ENCODE measurements at places on chromosomes 1 and 21.

- DNase-seq = no peak
Measured at GRCh38 chr1:5480906-5481305, 511.3 kb downstream of the NPHP4 start.

- no peak for DNase-seq
Measured at GRCh38 chr1:10612436-10613160, 137.8 kb downstream of the PEX14 start.

DNA sequence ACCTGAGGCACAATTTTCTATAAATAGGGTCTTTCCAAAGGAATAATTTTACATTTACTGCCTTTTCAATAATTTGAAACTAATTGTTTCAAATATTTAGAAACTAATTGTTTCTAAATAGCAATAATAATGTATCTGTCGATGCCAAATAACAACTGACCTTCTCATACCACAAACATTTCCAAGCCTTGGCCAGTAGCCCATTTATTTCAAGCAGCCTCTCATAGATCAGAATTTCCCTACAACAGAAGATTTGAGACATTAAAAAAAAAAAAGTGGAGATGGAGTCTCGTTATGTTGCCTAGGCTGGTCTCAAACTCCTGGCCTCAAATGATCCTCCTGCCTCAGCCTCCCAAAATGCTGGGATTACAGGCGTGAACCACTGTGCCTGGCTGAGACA lies 2.1 kb upstream of the GFI1 start:
- no peak for DNase-seq

GRCh38 chr1:117674521-117675400 lies 68.9 kb downstream of the TENT5C start:
- DNase-seq = peak; percentile 47

GRCh38 chr1:219171192-219171935 lies 2.3 kb upstream of the LYPLAL1 start:
- no peak for DNase-seq

DNA sequence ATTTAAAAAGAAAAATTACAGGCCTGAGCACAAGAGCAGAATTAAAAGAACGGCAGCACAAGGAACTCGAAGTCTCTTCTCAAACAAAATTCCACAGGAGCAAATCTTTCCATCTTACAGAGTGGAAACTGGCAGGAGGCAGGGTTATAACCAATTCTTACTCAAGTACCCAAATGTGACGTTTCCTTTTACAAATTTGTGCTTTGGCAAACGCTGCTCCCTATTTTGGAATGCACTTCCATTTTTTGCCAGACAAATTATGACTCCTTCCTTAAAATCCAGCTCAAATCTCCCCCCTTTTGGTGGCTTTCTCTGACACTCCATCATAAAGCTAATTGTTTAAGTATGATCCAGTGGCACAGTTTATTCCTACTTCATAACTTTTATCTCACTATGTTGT lies 7.8 kb downstream of the ERI3 start:
- DNase-seq = no peak

GRCh38 chr1:226486161-226486560 lies 62.4 kb upstream of the STUM start:
- DNase-seq = no peak

GRCh38 chr1:155122308-155122707 lies 5.4 kb upstream of the EFNA1 start:
- DNase-seq = no peak

DNA sequence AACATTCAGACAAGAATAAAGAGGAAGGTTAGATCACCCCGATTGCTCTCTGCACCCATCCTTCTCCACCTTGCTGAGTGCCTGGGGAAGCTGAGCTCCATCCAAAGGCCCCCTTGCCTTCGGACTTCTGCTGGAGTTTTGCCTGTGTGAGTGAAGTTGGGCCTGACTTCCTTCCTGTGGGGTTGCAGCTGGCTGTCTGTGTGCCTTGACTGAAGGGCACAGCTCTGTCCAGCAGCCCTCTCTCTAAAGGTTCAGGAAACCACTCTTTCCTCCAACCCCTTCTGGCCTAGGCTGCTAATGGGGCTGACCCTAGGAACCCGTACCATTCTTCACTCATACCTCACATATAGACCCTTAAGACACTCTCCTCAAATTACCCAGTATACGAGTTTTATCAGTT lies 173.4 kb upstream of the HMCN1 start:
- DNase-seq = no peak

DNA sequence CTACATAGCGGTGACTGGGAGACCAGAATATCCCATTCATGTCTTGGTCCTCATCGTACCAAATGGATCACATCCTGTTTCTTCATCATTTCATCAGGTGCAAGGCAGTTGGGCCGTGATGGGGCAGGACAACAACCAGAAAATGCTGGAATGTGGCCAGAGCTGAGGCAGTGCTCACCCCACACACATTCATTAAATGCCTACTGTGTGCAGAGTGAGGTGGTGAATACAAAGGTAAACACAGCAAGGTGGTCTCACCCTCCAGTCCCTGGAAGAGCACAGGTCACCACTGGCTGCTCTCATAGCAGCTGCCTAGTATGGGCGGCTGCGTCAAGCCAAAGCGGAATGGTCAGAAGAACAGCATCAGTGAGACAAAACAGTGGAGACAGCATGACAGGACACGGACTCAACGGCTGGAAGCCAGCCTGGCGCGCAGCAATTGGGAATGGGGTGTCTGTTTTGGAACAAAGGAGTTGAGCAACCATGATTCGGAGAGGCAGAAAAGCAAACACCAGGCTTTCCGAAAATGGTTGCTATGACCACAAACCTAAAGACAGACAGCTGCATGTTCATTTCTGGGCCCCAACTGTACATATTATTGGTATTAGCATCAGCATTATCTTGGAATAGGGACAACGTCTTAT lies 5.6 kb upstream of the ADAMTSL4 start:
- no peak for DNase-seq

GRCh38 chr1:36284061-36284460 lies 22.1 kb upstream of the SH3D21 start:
- no peak for DNase-seq

DNA sequence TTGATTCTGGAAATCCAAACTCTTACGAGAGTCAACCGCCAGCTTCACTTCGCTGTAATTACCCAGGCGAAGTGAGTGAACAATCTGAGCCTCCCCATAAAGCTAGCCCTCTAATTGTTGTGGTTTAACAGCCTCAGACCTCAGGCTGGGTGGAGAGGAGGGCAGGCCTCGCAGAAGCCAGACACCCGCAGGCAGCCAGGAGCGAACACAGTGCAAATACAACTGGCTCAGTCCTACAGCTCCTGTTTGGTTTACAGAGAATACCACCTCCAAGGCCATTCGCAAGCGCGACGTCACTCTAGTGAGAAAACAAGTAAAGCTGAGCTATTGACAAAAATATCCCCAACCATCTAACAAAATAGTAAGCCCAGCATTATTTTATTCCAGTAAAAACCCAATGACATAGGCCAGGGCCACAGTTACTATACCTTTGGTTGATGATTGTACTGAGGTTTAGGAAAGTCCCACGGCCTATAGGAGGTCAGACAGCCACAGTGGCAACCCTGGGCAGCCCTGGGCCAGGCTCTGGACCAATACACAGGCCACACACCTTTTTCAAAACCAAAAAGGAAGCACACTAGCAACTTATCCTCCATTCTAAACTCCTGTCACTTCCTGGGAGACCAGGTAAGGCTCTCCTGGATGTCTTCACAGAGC lies 163.3 kb downstream of the ETS2 start:
- DNase-seq = no peak

- DNase-seq = no peak
Measured at GRCh38 chr1:68320349-68320748, 88.0 kb upstream of the WLS start.

DNA sequence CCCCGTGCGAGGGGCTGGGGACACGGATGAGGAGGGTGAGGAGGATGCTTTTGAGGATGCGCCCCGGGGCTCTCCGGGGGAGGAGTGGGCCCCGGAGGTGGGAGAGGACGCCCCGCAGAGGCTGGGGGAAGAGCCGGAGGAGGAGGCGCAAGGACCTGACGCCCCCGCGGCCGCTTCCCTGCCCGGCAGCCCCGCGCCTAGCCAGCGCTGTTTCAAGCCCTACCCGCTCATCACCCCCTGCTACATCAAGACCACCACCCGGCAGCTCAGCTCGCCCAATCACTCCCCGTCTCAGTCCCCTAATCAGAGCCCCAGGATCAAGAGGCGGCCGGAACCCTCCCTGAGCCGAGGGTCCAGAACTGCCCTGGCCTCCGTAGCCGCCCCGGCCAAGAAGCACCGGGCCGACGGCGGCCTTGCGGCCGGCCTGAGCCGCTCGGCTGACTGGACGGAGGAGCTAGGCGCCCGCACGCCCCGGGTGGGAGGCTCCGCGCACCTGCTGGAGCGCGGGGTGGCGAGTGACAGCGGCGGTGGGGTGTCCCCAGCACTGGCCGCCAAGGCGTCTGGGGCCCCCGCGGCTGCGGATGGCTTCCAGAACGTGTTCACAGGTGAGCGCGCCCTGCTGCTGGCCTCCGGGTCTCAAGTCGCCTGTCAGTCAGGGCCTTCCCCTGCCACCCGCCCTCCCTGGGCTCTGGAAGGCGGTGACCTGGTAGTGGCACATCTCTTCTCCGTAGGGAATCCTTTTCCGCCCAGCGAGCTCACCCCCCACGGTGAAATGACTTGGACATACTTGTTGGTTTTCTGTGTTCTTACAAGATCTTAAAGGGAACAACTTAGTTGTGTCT lies 1.7 kb downstream of the FMN2 start:
- no peak for DNase-seq

Measured in activated naive CD4-positive, alpha-beta T cell treated with Interleukin-2 at 50 U/mL for 16 hours (primary cell).